ENCODE measurements at places on chromosomes 7 and 10.

DNA sequence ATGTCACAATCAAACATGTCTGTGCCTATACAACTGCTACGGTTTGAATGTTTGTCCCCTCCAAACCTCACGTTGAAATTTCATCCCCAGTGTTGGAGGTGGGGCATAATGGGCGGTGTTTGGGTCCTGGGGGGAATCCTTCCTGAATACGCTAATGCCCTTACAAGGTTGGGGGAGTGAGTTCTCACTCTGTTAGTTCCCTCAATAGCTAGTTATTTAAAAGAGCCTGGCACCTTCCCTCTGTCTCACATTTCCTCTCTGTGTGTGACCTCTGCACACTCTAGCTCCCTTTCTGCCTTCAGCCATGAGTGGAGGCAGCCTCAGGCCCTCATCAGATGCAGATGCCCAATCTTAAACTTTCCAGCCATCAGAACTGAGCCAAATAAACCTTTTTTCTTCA, 129.5 kb downstream of the GRM8 start:
- DNase-seq, result no peak

GRCh38 chr7:115676080-115676479, 354.5 kb downstream of the TFEC start:
- no peak for DNase-seq

GRCh38 chr7:14351167-14351566, 361.7 kb upstream of the ETV1 start:
- no peak for DNase-seq

- DNase-seq, result no peak
Observed at GRCh38 chr10:103145860-103146466, 47.1 kb downstream of the NT5C2 start.

DNA sequence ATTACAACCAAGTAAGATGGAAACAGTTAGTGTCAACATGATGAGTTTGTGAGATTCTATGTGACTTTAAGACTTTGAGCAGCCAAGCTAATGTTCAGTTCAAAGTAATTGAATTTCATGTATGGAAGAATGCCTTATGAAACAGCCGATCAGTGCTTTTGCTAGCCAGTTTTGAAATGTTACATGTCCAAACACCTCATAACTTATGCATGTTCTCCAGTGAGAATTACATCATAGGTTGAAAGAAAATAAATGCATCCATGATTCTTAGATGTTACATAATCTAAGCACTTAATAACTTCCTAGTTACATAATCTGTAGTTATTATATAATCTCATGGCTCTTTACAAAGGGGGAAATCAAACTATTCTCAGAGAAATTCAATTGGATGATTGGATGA, 211.3 kb downstream of the BICC1 start:
- no peak for DNase-seq

DNA sequence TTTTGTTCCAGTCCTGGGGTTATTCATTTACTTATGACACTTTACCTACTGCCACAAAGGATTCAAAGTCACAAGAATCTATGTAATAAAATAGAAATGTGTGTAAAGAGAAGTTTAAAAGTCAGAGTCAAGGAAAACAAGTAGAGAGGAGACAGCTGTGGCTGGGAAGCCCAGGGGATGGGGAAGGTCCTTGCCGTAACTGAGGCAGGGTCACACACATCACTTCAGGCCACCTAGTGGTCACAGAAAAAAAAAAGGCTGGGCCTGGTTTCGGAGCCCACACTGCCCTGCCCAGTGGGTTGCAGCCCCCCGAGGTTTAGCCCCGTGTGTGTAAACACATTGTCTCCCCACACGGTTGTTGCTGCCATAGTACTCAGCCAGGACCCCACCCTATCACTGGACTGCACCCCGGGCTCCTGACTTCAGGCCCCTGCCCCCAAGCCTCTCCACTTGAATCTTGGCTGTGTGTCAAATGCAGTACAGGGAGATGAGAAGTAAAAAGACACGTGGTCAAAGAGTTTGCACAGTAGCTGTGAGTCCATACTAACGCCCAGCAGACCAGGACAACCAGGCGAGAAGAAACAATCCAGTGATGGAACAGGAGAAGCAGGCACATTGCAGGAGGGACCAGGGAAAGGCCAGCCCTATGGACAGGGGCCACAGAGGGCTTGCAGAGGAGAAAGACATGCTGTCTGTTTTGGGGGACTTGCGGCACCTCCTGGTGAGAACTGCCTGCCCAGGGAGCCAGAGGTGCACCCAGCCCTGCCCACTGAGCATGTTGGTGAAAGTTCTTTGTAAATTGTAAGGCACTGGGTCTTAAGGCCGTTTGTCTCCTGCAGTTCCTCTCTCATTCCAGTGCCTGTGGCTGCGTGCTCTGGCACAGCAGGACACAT, 91.4 kb upstream of the MACROH2A2 start:
- DNase-seq, result no peak

- DNase-seq, result peak; percentile 39
Observed at GRCh38 chr7:2527505-2528467, 8.2 kb downstream of the LFNG start.

- DNase-seq, result peak; percentile 88
Observed at GRCh38 chr7:39949971-39950472, at the start of gene CDK13. CDK13 (plus strand) TSS chr7:39950256; CDS start chr7:39950642, 386 bp downstream.

DNA sequence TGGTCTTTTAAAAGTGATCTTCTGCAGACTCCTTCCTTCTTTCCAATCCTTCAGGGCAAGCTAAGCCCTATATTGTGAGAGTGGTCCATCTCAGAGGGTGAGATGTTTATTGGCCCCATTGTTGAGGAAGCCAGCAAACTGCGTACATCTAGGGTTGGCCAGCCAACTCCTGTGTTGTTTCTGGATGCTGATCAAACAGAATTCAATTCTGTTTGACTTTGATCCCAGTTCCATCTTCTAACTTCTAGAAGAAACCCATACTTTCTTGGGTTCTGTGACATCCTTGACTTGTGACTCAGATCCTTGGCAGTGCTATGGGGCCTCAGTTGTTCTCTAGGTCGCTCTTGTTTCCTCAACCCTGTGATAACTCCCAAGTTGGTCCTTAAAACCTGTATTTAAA, 116.2 kb downstream of the LSMEM1 start:
- DNase-seq, result no peak

DNA sequence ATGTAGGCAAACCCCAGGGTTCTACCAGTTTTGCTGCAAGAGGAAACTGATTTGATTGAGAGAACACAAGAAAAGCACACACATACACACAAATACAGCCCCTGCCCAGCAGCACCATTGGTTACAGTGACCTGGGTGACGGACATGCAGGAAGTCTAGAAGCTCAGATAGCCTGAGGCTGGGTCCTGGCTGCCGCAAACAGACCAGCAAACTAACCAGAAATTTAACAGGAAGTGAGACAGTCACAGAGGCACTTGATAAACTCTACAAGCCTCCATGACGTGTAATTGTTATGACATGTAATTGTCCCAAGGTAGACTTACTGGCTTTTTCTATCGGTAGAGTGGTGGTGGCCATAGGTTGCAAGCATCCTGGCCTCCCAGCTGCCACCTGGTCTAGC, 58.9 kb downstream of the PRKAR2B start:
- DNase-seq, result no peak

DNA sequence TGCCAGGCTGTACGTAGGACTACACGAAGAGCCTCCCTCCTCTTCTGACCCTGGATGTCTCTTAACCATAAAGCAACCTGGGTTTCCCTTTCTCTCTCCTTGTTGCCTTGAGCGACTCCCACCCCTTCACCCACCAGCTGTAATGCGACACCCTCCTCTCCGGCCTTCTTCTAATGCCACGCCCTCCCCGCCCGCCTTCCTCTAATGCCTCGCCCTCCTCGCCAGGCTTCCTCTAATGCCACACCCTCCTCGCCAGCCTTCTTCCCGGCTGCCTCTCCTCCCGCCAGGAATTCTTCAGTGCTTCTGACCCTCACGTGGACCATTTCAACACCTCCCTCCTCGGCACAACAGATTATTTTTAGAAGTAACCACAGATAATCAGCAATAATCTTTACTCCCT, 348.5 kb upstream of the SHH start:
- DNase-seq, result no peak

DNA sequence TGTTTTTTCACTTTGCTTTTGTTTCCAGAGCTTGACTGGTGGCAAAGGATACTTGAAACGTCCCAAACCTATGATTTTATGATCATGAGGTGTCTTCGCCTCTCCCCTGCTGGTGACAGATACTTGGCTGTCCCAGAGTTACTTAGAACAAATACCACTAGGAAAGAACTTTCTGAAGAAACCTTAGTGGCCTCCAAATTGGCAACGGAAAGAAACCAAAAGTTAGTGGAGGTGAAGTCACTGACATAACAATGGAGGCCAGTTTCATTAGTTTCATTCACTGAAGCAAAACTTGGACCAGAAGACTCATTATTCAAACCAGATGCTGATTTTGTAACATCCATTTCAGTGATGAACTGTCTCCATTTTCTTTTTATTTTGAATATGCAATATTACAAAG, 68.6 kb downstream of the JAZF1 start:
- DNase-seq, result no peak

GRCh38 chr10:11882646-11883375, 59.7 kb downstream of the PROSER2 start:
- DNase-seq, result no peak

GRCh38 chr10:129096065-129096984, 370.7 kb upstream of the MGMT start:
- no peak for DNase-seq

- no peak for DNase-seq
Observed at GRCh38 chr7:76316984-76317781, 14.7 kb downstream of the HSPB1 start.

GRCh38 chr7:131652934-131653333, 96.5 kb upstream of the PODXL start:
- no peak for DNase-seq

GRCh38 chr7:120436487-120437060, 163.6 kb downstream of the KCND2 start:
- DNase-seq, result no peak

DNA sequence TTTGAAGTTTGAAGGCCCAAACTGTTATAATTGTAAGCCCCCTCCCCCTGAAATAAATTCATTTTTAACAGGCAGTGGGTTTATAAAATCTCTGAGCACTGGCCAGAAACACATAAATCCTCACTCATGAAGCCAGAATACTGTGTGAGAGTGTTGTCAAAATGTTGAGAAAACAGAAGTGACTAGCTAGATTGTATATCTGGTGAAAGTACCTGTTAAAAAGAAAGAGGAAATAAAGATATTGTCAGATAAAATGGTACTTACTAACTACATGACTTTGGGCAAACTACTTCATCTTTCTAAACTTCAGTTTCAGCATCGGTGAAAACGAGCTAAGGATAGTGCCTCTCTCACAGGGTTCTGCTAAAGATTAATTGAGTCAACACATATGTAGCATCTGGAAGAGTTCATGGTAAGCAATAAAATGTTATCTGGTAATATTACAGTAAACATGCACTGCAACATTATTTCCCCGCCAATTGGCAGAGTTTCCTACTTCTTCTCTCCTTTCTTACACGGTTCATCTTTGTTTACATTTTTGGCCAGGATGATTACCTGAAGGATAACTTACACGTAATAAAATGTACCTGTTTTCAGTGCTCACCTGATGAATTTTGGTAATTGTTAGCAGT, 202.5 kb upstream of the CHRM2 start:
- DNase-seq, result no peak

GRCh38 chr7:44796034-44796503, 412 bp upstream of the PPIA start:
- DNase-seq, result no peak

- DNase-seq, result no peak
Observed at GRCh38 chr10:26869528-26869927, 8.8 kb upstream of the ABI1 start.

DNA sequence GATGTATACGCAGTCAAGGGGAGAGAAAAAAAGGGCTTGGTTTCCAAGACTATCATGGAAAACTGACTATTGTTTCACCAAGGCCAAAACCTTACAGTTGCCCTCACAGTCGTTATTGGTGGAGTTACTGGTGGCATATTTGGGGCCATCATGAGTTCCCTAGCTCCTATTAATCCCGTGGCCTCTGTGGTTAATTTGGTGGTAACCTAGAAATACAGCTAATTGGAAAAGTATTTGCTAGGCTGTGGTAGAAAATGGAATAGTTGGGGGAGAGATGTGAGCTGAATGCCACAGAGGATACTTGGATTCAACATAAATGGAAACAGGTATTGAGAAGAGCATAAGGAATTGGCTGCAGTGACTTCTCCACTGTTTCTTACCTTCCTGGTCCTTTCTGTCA, 450.7 kb downstream of the KCNMA1 start:
- DNase-seq, result no peak
